ENCODE measurements at places on chromosomes 3 and 15.

- DNase-seq: no peak
These were observed 75.9 kb downstream of the RAB7A start for GRCh38 chr3:128801779-128802380.

- DNase-seq: no peak
These were observed 27.9 kb downstream of the GTPBP8 start for GRCh38 chr3:113018536-113019181.

GRCh38 chr3:168239287-168239686, 143.6 kb upstream of the GOLIM4 start:
- DNase-seq: no peak

DNA sequence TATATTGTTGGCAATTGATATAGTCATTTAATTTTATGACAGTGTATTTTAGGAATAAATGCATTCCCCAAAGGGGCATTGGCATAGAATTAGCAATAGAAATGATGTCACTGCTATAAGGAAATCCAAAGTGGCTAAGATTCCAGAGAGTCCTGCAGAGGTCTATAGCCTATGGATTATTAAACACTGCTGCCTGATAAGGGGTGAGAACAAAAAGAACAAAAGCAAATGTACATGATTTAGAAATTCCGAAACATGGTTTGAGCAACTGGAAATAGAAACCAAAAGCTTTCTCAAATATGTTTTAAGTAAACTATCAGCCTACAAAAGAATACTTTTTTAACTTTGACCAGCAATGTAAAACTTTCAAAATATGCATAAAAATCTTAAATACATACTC, 280.1 kb upstream of the RASGRP1 start:
- DNase-seq: no peak

- no peak for DNase-seq
These were observed 83.7 kb upstream of the THBS1 start for GRCh38 chr15:39497016-39497758.

DNA sequence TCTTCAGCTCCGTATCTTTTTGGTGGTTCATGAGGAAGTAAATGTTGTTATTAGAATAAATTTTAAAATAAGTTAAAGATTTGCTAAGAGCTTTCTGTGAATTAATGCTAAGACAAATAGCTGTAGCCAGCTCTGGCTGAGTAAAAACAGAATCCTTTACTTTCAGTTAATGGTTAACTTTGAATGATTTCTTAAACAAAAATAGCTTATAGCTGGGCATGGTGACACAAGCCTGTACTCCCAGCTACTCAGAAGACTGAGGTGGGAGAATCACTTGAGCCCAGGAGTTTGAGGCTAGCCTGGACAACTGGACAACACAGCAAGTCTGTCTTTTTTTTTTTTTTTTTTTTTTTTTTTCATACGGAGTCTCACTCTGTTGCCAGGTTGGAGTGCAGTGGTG, 25.0 kb downstream of the TCAIM start:
- DNase-seq: no peak

DNA sequence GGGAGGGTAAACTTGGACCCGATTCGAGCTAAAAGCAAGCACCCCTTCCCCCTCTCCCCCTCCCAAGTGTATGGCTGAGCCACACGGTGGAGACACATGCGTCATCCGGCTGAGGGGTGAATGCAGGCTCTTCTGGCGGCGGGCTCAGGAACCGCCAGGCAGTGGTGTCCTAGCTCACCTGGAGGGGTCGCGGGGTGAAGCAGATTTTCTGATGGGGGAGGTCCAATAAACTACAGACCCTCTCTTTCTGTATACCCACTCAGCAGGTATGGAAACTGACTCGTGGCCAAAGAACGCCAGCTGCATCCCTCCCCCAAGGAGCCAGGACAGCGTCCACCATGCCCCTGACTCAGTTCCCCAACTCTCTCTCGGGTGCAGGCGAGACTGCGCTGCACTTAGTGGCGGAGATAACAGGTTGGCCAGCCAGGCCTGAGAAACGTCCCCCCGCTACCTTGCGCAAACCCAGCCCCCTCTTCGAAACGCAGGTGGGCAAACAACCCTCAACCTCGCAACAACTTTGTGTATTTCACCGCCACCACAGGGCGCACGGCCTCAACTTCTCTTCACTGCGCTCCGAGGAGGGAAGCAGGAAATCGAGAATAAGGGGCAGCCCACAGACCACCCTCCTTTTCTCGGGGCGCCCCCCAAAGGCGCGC, 1.3 kb downstream of the MAGI1 start:
- DNase-seq: no peak

GRCh38 chr3:66353530-66353929, 132.7 kb downstream of the SLC25A26 start:
- DNase-seq: no peak

- DNase-seq: no peak
These were observed 81.6 kb downstream of the GABRB3 start for GRCh38 chr15:26691249-26691648.

DNA sequence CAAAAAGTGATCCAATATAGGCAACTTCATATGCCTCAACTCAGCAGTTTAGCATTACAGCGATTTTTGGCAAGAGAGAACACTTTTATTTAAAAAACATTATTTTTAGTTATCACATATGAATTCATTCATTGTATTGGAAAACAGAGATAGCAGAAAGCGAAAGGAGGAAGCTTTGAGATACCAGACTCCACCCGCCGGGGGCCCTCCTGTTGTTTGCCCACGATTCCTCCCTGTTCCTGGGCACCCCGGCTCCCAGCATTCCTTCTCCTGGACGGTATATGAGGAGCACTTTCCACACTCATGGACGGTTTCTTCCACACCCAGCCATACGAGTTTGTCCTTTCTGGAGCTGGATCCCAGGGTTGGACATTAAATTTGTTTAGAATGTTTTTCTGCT, 18.2 kb downstream of the APBA2 start:
- no peak for DNase-seq

- DNase-seq: no peak
These were observed 23.3 kb upstream of the GABRR3 start for GRCh38 chr3:98058244-98058960.

- DNase-seq: no peak
These were observed 161.5 kb upstream of the MB21D2 start for GRCh38 chr3:193078996-193079753.

DNA sequence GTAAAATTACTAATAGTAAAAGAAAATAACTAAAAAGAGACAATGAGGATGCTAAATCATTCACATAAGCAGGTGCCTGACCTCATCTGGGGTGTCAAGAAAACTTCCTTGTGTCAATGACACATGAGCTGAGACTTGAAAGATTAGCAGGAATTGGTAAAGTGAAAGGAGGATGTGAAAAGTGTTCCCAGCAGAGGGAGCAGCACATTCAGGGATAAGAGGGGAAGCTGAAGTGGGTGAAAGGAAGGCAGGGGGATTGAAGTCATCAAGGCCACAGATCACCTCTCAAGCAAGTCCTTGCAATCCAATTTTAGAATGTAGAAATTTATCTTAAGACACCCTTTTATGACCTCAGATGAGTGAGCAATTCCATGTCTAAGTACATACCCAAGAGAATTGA, 60.2 kb upstream of the ACP3 start:
- DNase-seq: no peak

GRCh38 chr15:65824031-65824743, 32.1 kb upstream of the DENND4A start:
- no peak for DNase-seq

- no peak for DNase-seq
These were observed 97.5 kb downstream of the OCA2 start for GRCh38 chr15:28001641-28002040.

GRCh38 chr3:169153656-169154055, 509.9 kb downstream of the MECOM start:
- no peak for DNase-seq

GRCh38 chr15:33132722-33133345, 61.7 kb downstream of the FMN1 start:
- no peak for DNase-seq

DNA sequence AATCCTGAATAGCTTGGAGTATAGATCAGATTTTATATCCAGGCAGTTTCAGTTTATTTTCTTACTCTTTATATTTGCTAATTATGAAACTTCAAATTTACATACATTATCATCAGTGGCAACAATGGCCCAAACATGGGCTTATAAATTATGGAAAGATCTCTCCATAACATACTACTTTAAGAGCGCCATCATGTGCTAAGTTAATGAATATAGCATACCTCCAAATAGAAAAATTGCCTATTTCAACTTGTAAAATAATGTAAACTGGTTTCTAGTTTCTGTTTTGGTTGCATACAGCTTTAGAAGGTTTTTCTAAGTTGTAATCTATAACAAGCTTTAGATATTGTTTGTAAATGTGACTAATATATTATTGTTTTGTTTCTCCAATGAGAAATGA, 531.3 kb upstream of the UBE2E2 start:
- no peak for DNase-seq

- DNase-seq: no peak
These were observed 257.0 kb downstream of the LSAMP start for GRCh38 chr3:116188231-116188785.

DNA sequence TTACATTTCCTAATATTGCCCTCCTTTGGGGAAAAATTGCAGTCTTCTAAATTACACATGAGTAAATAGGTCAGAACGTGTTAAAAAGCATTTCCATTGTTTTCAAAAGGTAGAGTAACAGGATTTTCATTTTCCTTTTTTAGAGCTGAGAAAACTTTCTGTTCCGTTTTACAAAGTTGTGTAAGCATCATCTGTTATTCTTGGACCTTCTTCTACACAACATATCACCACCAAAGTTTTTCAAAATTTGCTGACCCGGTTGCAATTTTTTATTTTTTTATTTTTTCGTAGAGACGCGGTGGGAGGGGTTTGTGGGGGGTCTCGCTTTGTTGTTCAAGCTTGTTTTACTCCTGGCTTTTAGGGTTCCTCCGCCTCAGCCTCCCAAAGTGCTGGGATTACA, 1.1 kb downstream of the CCDC39 start:
- DNase-seq: no peak

DNA sequence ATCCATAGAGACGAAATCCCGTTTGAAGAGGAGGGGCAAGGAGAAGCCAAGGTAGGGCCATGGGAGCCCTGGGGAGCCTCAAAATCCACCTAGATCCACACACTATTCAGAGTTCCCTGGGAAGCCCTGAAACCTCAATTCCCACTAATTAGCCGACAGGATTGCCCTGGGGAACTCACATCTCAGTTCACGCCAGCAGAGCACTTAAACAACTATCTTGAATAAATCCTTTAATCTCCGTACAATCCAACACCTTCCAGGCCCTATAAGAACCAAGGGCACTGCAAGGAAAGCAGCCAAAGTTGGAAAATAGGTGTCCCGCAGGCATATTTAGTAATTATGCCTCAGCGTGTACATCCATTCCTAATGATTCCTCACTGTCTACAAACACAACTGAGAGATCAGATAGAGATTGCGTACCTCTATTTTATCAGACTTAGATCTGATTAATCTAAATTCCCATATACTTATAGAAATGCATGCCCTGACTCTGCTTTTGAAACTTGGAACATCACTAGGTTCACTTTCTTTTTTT, 25.6 kb upstream of the EIF4A2 start:
- DNase-seq: no peak

- no peak for DNase-seq
These were observed 28.4 kb downstream of the RASGRP1 start for GRCh38 chr15:38536201-38536676.

- DNase-seq: no peak
These were observed 31.6 kb downstream of the DRD3 start for GRCh38 chr3:114147251-114147650.

GRCh38 chr3:122635789-122636188, 44.9 kb upstream of the PARP14 start:
- no peak for DNase-seq

GRCh38 chr15:101795455-101795854, 7.9 kb upstream of the OR4F6 start:
- no peak for DNase-seq

- DNase-seq: no peak
These were observed 1.3 kb upstream of the TRIM59 start for GRCh38 chr3:160450846-160451245.

GRCh38 chr15:33262306-33262705, 48.5 kb upstream of the RYR3 start:
- DNase-seq: no peak

GRCh38 chr15:59723687-59724346, 34.7 kb upstream of the BNIP2 start:
- no peak for DNase-seq

Measured in stimulated activated CD4-positive, alpha-beta T cell treated with anti-CD3 and anti-CD28 coated beads, Interleukin-15, amount 100 ng/mL, for 48 hours (primary cell).